ENCODE measurements at places on chromosomes 5 and 9.
A peak's percentile ranks its signal among the peaks of the same experiment; 100 is the strongest.

DNA sequence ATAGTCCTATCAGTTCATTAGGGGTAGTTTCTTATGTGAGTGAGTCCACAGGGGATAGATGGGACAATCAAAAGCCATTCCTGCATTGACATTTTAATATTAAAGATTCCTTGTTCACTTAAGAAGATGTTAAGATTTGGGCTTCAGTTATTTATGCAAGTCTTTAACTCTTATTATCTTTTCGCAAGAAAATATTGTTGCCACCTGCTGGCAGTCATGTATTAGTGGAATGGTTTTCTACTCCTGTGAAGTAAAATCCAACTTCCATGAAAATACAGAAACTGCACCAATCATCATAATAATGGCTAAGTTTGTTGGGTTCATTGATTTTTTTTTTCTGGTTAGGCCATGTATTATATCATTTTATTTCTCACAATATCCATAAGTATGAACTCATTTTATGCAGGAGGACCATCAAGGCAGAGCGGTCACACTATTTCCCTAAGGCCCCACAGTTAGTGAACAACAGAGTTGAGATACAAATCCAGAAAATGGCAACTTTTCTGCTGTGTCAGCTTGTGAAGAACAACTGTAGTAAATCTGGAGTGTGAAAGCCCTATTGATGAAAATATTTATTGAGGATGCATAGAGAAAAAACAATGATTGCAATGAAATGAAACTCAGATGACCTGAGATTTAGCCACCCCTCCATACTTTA lies 88.5 kb upstream of the TXNDC8 start:
- no peak for DNase-seq

DNA sequence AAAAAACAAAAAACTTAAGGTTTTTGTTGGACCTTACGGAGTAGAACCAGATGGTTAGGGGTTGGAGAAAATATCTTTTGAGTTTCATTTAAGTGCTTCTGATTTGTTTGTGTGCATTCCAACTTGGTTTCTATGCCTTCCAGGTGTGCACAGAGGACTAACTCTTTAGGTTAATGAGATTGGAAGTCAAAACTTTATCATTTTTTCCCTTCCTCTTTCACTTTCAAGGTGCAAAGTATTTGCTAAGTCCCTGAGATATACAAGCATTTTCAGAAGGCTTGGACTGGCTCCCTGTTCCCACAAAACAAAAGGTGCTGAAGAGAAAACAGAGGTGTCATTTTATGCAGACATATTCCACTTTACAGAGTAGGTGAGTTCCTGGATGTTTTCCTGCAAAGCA lies 30.3 kb upstream of the CER1 start:
- DNase-seq = no peak

- DNase-seq = no peak
Measured at GRCh38 chr9:121613009-121613752, 38.3 kb upstream of the DAB2IP start.

GRCh38 chr5:12023614-12024241 lies 119.5 kb upstream of the CTNND2 start:
- DNase-seq = no peak

GRCh38 chr5:168946363-168946762 lies 354.6 kb downstream of the SLIT3 start:
- no peak for DNase-seq

GRCh38 chr5:123092696-123093095 lies 3.7 kb downstream of the PRDM6 start:
- no peak for DNase-seq

DNA sequence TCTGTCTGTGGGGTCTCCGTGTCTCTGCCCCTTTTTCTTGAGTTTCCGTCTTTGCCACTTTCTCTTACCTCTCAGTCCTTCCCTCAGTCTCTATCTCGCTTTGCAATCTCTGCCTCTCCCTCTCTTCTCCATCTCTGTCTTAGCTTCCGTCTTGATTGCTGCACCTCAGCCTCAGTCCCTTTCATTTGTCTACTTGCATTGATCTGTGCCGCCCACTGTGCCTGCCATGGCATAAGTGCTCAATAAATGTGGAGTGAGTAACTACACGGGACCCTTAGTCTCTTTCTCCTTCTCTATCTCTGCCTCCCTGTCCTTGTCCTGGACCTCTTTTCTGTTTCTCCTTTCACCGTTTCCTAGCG lies 6.6 kb downstream of the PCDHGC5 start:
- no peak for DNase-seq

DNA sequence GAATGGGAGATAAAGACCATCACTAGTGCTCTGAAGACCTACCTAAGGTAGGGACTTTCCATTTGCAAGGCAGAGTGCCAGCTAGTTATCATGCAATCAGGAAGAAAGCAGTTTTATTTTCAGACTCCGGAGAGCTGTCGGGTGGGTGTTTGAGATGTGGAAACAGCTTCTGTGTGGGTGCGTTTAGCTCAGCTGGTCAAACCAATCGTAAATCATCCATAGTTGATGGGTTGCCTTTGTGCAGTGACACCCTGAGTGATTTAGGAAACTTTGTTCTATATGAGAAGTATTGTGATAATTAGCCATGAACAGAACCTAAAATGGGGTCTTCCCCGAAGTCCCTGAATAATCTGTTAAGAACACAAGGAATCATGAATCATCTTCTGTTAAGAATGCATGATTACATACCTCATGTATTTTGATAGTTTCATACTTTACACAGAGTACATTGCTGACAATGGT lies 284.3 kb downstream of the ARHGAP26 start:
- DNase-seq = no peak

DNA sequence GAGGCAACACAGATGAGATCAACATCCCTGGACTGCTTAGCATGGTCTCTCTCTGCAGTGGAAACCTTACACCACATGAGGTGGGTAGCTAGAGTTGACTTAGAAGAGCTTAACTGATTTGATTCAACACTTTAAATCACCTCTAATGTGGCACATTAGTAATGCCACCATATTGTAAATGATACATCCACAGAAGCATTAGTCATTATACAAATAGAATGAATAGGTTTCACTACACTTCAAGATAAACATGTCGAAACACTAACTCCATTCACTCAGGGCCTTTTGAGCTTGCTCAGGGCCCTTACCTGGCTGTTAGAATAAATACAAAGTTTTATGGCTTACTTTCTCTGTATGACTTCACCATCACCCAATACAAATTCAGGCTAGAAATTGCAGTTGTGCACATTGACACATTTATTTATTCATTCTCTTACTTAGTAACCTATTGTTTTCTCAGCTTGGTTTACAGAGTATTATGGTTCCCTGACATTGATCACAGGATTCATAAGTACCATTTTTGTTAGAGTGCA lies 9.3 kb upstream of the SMAD5 start:
- no peak for DNase-seq

DNA sequence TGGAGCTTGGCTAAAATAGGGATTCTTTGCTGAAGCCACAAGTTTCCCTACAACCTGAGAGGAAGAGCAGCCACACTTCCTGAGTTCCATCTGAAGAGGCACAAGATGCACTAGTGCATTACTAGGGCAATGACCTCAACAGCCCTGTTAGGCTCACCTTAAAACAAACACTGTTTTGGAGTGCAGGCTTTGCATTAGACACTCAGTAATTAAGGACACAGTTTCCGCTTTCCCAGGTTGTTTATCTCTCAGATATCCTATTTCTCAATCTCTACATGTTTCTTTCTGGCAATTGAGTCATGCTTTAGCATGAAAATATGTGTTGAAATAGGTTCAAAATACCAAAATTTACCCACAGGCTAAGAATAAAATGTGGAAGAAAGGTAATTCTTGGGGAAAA lies 34.2 kb downstream of the EMB start:
- DNase-seq = no peak

DNA sequence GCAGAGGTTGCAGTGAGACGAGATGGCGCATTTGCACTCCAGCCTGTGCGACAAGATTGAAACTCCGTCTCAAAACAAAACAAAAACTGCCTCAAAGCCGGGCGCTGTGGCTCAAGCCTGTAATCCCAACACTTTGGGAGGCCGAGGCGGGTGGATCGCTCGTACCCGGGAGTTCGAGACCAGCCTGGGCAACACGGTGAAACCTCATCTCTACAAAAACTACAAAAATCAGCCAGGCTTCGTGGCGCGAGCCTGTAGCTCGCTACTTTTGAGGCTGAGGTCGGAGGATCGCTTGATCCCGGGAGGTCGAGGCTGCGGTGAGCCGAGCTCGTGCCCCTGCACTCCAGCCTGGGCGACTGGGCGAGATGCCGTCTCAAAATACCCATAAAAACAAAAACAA lies 988 bp downstream of the GFM2 start:
- DNase-seq = no peak

DNA sequence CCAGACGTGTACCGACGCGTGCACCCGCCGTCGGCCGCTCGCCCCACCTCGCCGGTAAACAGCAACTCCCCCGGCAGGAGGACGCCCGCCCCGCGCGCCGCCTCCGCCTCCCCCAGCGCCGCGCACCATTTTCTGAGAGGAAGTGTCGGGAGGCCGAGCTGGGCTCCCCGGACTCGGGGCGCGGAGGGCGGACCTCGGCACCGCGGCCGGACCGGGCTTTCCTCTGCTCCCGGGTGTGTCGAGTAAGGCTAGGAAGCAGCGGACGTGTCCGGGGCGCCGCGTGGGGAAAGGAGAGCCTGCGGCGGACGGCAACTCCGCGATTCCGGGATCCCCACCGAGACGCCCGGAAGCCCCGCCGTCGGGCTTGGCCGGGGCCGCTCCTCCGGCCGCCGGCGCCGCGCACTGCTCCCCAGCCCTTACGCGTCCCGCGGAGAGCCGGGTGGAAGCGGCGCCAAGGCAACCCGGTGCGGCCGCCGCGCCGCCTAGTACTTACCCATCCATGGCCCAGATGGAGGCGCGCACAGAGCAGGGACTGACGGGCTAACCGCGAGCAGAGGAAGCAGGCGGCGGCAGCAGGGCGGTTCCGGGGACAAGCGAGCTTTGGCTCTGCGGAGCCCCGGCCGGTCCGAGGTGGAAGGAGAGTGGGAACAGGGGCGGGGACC lies at the start of gene PTBP3:
Gene PTBP3, minus strand, starts transcription at position 643 of the 662 bp plus-strand sequence. CDS start 35,754 bp downstream, outside the sequence.
- DNase-seq = peak; percentile 62

DNA sequence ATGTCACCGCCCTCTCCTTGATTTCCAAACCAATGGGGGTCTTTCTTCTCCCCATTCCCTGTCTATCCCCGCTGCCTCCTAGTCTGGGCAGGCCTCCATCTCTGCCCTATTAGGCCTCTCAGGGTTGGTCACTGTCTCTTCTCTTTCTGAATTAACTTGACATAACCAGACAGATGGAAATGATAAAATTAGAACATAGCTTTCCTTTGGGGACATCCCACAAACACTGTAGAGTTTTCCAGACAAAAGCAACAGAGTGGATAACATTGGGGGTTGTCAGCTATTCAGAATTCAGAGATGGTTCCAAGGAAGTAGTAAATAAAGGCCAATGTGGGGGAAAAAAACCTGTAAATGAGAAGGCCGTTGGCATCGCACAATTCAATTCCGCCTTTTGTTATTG lies 24.7 kb downstream of the LHX6 start:
- DNase-seq = no peak

GRCh38 chr9:87581513-87581912 lies 83.8 kb downstream of the DAPK1 start:
- no peak for DNase-seq

DNA sequence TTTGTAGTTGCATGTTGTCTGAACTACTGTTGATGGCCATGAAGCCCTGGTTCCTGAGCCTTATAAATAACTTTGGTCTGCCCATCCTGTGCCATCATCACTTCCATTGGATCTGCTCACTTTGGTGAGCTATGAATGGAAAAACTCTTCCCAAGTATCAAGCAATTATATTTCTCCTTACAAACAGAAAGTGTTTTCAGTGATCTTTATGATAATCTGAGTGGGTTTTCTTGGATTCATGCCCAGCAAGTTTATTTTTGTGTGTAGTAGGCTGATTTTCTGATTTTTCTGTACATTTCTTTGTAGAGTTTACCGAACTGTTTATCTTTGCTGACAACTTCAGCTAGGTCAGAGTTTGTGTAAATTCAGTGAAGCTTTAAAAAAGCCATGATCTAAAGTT lies 31.0 kb downstream of the CAMK4 start:
- no peak for DNase-seq

DNA sequence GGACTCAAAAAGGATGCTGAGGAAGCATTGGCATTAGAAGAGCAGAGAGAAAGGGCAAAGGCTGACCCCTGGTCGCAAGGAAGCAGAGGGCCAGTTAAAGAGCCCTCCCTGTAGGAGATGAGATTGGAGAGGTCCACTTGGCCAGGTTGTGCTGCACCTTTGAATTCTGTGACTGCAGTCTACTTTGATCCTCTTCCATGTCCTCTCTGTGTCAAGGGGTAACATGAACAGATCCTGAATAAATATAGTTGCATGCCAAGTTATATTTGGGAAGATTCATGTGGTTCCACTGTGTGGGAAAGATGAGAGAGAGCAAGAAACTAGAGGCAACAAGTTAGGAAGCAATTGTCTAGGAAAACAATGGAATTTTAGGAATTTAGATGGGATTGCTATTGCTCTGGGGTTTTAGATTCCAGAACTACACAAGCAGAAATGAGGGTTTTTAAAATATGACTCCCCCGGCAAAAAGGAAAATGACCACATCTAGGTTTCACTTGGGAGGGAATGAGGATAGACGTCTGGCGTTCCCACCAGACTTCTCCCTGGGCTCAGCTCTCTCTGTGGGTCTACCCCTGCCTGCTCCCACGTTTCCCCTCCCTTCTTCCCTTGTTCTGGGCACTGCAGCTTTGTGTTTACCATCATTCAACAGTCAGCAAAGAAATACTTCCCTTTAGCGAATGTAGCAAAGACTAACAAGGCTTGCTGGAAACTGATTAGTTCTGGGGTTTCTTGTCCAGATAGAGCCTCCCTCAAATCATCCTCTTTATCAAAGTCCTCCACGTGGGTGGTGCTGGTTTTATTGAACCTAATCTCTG lies 63.6 kb downstream of the SNX18 start:
- DNase-seq = no peak

- DNase-seq = no peak
Measured at GRCh38 chr5:175847503-175847902, 23.9 kb upstream of the CPLX2 start.

DNA sequence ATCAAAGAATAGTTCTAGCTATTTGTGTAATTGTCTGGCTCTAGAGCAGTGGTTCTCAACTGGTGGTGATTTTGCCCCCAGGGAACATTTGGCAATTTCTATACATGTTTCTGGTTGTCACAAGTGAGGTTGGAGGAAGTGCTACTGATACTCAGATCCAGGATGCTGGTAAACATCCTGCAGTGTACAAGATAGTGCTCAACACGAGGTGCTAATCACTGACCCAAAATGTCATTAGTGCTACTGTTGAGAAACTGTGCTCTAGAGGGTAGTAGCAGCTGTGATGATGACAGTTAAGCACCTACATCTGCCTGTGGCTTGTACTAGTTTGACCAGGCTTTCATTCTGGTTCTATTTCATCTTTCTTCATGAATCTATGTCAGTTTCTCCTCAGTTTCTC lies 22.1 kb downstream of the LRRC19 start:
- DNase-seq = no peak

- DNase-seq = no peak
Measured at GRCh38 chr5:149150457-149150856, 9.2 kb downstream of the ABLIM3 start.

DNA sequence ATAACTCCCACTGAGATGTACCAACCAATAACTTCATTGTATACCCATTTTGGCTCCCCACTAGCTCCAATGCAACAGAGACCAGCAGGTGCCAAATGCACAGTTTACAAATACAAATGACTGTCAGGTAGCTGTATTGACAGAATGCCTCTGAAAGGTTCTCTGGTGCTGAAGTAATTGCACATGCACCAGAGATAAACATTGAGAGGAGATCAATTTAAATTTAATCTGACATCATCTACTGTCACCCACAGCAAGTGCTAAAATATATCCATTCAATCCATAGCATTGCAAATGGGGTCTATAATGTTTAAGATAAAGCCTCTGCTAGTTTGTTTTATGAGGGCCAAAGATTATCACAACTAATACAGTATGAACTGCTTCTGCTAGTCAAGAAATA lies 80.2 kb downstream of the STX17 start:
- DNase-seq = no peak
